Liver (tissue), 10 donors: ENCODE measurements at places on chromosomes 12 and 14. TPM values are rescaled to one million over a fixed set of nuclear protein-coding genes. Genes with fewer than 3 reads are reported as not detected.

GRCh38 chr12:103013741-103014300 lies 56.3 kb downstream of the ASCL1 start:
- DNase-seq, result no peak

GRCh38 chr14:50064993-50065392 lies 51.4 kb downstream of the VCPKMT start:
- DNase-seq, result no peak

DNA sequence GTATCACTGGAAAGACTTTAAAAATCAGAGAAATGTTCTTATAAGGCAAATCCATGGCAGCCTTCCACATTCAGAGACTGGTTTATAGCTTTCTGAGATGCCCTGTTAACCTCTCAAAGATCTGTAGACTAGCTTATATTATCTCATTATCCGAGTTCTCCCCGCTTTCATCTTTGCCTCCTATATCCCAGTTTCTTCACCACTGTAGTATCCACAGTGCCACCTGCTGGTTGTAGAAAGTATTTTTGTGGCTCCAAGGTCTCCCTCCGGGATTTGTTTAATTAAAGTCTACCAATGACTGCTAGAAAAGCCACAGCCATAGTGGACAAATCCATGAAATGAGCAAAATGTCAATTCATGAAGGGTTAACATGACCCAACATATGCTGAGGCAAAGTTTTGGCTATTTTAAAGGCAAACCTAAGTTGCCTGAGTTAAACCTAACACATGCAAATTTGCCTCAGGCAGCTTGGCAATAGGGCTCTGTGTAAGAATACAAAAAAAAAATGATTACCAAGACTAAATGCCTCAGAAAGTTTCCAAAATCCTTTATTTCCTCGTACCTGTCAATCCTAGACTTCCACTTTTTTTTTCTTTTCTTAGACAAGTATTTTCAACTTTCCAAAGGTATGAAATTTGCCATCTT lies 218.8 kb upstream of the BMP4 start:
- DNase-seq, result peak; percentile 61

GRCh38 chr14:93879362-93879983 lies 47.7 kb upstream of the FAM181A start:
- no peak for DNase-seq

DNA sequence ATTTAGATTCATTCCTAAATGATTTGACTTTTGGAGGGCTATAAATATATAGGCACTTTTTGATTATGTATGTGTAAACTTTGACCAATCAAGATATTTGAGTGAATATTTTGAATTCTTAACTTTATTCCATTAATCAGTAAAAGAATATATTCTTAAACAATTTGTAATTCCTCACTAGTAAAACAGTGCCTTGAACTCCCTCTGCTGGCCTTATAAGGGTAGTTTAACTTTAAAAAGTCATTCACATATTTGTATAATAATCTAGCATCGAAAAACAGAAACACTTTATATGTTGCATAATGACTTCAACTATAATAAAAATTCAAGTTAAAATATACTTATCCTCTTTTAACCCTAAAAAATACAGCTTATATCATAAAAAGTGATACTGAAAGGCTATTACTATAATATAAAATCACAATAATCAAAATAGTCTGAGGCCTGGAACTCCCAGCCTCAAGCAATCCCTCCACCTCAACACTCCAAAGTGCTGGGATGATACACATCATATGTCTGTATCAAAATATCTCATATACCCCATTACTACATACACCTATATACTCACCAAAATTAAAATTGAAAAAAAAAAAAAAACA lies 31.2 kb downstream of the CCDC59 start:
- no peak for DNase-seq

DNA sequence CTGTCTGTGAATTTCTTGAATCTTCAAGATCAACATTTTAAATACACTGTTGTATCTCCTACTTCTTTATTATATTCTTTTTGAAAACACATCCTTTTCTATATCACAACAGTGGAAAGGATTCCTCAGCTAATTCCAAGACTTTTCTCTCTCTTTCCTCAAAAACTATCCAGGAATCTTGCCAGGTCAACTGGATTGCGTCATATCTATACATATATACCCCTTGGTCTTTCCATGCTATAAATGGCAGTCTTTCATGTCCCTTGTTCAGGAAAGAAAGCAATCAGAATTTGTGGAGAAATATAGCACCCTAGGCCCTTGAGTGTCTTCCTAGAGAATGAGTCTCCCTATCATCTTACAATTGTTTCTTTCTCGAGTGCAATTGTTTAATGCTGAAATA lies 149.0 kb downstream of the KCNA5 start:
- no peak for DNase-seq

GRCh38 chr12:89454080-89454848 lies 70.3 kb downstream of the GALNT4 start:
- no peak for DNase-seq

DNA sequence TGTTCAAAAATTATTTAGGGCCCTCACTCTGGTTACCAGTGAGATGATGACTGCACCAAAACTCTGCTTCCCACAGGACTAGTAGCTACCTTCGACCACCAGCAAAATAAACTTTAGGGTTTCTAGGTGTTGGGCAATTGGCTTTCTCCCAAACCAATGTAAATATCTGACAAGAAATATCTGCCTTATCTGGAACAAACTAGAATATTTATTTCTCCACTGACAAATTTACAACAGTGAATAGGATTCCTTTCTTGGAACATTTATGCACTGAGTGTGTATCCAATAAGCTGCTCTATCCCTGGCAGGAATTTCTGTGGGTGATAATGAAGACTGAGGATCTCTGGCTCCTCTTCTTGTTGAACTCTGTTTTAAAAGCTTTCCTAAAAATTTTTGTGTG lies 148.6 kb downstream of the SLC6A15 start:
- DNase-seq, result no peak

- DNase-seq, result no peak
Observed at GRCh38 chr12:78145398-78145797, 314.7 kb downstream of the NAV3 start.

- no peak for DNase-seq
Observed at GRCh38 chr12:45220363-45220931, 4.6 kb downstream of the ANO6 start.

- no peak for DNase-seq
Observed at GRCh38 chr12:67794161-67794560, 145.6 kb downstream of the DYRK2 start.

- DNase-seq, result no peak
Observed at GRCh38 chr14:102738373-102739189, 38.7 kb upstream of the TRAF3 start.

DNA sequence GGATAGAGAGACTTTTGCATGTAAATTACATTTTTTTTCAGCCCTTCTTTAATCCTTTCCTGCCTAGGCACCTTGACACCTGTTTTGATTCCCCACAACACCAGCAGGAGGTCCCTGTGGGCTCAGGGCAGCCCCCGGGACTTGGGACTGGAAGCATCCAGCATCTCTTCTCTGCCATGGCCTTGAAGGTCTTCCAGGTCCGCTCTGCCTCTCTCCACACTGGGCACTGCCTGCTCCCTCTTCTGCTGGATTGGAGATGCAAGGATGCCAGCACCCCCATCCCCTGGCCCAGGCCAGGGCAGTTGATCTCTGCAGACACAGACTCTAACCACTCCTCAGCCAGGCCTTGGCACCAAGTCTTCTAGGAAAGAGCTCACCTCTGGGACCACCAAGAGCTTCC lies 134.5 kb upstream of the C14orf180 start:
- peak; percentile 24 for DNase-seq

DNA sequence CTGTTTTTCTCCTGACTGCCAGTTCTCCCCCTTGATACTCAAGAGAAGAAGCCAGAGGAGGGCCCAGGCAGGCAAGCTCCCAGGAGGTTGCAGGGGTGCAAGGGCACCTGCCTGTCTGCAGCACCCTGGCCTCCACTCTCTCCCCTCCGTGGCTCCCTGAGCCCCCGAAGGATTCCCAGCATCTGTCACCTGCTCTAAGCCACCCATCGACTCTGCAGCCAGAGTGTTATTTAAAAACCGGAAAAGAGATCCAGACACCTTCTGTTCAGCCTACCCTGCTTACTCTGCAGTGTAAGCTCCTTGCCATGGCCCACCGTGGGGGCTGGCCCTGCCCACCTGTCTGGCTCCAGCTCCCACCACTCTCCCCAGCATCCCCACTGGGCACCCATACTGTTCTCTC lies 121.4 kb downstream of the KSR2 start:
- no peak for DNase-seq

GRCh38 chr14:94058128-94058673 lies 22.8 kb downstream of the DDX24 start:
- no peak for DNase-seq

GRCh38 chr12:51911788-51912711 lies 4.7 kb downstream of the ACVRL1 start:
- no peak for DNase-seq

Gene SMOC1
- polyA plus RNA-seq, result 11.2 TPM

Gene TMEM132C
- 0.05 TPM for polyA plus RNA-seq

Gene CRIP1
- polyA plus RNA-seq, result 11.4 TPM
